Stimulated activated CD4-positive, alpha-beta T cell treated with anti-CD3 and anti-CD28 coated beads, Interleukin-4, amount 100 ng/mL, for 24 hours (primary cell): ENCODE measurements at places on chromosomes 2 and 18.

DNA sequence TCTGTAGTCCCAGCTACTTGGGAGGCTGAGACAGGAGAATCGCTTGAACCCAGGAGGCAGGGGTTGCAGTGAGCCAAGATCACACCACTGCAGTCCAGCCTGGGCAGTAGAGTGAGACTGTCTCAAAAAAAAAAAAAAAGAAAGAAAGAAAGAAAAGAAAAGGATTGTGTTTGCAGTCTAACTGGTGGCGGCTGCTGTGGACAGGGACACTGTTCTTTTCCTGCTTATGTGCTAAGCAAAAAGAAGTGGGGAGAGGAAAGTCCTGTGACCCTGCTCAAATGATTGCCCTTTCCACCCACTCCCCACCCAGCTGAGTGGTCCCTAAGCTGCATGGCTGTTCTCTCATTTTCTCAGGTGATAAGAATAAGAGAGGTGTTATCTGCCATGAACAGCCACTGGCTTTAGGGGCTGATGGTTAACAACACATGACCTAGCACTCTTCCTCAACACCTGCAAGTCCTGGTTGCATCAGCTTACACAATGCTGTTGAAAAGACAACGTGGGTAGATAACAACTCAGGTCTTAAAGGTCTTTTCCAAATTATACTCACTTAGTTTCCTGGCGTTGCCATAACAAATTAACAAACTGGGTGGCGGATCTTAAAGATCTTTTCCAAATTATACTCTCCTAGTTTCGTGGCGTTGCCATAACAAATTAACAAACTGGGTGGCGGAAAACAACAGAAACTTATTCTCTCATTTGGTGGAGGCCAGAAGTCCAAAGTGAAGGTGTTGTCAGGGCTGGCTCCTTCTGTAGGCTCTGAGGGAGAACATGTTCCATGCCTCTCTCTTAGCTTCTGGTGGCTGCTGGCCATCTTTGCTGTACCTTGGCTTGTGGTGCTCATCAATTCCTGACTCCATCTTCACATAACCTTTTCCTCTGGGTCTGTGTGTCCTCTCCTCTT lies 90.3 kb upstream of the RTN4 start:
- no peak for DNase-seq

- DNase-seq: peak; percentile 64
Measured at GRCh38 chr2:240586919-240587800, 626 bp downstream of the CAPN10 start.

- no peak for DNase-seq
Measured at GRCh38 chr2:162196638-162197037, 44.6 kb upstream of the GCG start.

GRCh38 chr2:6218926-6219325 lies 526.7 kb downstream of the SOX11 start:
- DNase-seq: no peak

- no peak for DNase-seq
Measured at GRCh38 chr2:145984580-145984979, 1464.7 kb upstream of the ZEB2 start.

DNA sequence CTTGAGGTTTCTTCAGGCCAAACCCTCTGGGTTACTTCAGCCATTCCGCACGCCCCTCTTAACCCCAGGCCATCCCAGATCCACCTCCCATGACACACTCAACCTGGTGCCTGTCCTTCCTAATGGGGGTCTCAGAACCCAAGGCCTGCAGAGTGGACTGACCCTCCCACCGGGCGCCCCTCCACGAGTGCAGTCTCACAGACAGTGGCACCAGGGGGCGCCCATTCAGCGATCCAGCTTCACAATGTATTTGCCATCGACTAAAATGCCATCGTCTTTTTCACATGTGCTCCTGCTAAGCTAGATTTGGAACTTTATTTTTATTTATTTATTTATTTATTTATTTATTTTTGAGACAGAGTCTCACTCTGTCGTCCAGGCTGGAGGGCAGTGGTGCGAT lies 38.5 kb downstream of the INPP5D start:
- DNase-seq: no peak

DNA sequence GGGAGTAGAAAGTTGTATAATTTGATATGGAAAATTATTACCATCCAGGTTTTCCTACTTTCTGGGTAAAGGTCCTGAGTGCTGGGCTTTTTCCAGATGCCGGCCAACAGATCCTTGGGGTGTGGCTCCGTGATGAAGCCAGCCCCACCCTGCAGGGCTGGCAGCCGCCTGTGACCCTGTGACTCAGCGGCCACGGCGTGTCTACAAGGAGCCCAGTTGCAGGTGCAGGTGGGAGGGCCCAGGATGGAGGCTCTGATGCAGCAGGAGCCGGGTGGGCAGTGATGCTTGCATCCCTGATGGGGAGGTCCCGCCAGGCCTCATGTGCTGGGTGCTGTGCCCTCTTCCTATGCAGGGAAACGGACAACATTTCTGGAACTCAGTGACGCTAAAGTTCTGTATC lies 96.0 kb upstream of the ALKAL2 start:
- no peak for DNase-seq

GRCh38 chr2:228417526-228417925 lies 236.0 kb upstream of the SPHKAP start:
- no peak for DNase-seq
